Left hindlimb (tissue), 1 donor: ENCODE measurements at places on chromosomes 11 and 22.

DNA sequence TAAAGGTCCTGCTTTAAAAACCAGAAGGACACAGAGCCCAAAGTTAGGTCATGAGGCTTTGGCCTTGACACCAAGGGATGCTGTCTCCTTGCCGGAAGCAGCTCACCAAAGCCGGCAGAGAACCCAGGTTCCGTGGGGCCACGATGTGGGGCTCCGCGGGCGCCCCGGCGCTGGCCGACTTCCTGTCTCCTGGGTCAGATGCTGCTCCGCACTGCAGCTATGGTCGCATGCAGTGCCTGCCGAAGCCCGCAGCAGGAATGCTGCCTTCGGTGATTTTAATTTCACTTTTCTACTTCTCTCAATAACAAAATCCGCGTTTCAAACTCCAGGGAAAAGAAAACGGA lies 454 bp upstream of the OTUB1 start:
- no peak for DNase-seq

DNA sequence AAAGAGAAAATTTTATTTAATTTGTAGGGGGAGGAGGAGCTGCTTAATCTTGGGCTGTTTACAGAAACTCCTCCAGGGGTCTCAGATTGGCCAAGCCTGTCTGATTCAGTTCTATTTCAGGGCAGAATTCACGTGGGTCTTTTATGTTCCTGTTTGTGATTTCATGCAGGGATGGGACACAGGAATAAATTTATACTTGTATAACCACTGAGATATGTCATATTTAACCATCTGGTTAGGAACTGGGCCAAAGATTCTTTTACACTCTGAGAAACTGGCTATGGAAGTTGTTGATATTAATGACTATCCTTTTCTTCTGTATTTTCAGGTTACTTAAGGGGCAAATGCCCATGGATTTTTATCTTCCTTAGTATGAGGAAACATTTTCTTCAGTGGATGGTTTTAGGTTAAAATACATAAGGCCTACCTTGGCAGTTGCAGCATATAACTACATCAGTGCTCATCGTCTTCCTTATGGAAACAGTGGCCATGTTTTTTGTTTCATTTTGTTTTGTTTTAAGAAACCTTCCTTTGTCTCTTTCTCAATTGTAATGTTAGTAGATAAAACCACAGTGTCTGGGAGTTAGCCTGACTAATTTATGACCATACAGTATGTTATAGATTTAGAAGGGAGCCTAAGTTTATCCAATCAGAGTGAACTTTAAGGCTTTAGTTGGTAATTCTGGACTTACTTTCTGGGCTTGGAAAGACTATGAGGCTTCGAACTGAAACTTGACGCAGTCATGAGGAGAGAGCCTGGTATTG lies 132.4 kb upstream of the ANO3 start:
- no peak for DNase-seq

DNA sequence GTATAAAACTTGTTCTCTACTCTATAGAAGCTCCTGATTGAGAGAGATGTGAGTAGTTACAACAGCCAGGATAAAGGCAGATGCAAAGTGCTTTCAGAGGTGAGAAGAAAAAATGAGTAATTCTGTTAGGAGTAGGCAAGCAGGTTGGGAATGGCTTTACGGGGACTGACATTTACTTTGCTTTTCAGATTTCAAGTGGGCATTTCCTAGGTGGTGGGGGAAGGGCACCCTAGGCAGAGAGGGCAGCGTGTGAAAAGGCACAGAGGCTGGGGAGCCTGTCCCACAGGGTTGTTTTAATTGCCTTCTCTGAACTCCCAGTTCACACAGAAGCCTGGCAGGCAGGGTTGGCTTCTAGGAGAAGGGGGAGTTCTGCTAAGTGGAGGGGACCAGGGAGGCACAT lies 106.5 kb downstream of the NAV2 start:
- no peak for DNase-seq

DNA sequence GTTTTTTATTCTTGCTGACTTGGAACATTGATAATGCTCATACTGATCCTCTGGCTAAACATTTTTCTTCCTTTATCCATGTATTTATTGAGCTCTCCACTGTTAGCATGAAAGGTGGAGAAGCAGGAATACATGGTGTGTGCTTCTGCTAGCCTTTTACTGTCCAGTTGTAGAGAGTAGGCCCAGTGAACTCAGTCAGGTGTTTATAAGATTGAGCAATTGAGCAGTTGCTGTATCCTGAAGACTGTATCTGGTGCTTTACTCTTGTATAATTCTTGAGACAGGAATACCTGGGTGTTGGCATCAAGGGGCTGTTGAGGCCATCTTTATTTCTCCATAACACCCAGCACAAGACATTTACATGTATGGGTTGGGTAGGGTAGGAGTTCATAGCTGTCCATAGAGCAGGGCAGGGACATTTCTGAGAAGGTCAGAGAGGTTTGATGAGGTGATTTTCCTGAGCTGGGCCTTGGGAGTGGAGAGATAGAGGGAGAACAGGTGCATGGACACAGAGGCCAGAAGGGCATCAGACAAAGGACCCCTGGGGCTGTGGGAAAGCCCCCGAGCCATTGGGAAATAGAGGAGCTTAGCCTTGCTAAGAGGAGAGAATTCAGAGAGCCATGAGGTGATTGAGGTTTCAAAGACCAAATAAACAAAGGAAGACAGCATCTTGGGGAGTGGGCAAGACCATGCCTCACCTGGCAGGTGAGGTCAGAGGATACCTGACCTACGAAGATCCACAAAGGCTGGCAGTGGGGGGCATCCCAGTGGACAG lies 155.5 kb downstream of the TEAD1 start:
- DNase-seq, result no peak
